MG63 (cell line): ENCODE measurements at places on chromosomes 7 and 10. TPM values are rescaled to one million over a fixed set of nuclear protein-coding genes. Genes with fewer than 3 reads are reported as not detected.

- DNase-seq, result no peak
Measured at GRCh38 chr10:114711176-114711868, 53.2 kb upstream of the ABLIM1 start.

GRCh38 chr10:123621492-123621891, 44.7 kb upstream of the GPR26 start:
- peak; percentile 81 for DNase-seq

GRCh38 chr7:29329686-29330085, 135.1 kb downstream of the CHN2 start:
- DNase-seq, result no peak

GRCh38 chr7:24216576-24217125, 67.3 kb upstream of the NPY start:
- DNase-seq, result peak; percentile 68

HOGA1 gene
- 5.0 and 6.7 TPM in 2 replicates for total RNA-seq

- DNase-seq, result peak; percentile 18
Measured at GRCh38 chr7:73606801-73607691, 17.3 kb downstream of the MLXIPL start.

DNA sequence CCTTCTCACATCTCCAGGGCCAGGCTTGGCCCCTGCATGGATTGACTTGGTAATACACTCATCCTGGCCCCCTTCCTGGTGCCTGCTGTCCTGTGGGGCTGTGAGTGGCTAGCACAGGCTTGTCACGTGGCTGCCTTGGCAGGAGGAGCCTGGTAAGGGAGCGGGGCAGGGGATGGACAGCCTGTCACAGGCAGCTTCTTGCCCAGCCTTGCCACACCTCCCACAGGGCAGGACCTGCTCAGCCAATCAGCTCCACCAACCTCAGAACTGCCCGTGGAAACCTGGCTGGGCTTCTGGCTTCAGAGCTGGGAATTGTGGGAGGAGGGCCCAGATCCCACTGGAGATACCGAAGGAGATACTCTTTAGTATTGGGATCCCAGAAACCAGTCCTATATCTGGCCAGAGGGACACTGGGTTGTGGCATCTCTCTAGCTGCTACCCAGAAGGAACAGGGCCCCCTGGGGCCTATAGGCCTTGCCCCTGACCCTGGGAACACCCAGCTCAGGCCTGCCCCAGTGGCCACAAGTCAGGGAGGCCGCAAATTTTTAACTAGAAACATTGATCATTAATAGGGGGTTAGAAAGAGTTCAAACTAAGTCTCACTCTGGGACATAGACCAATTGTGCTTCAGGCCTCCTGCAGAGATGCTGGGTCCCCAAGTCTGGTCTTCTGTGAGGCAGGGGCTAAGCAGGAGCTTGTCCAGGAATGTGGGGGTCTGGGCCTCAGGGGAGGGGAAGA, at the start of gene HOGA1:
Gene HOGA1, plus strand, starts transcription at position 330 of the 738 bp plus-strand sequence. Its CDS starts 315 bp downstream, at position 645.
- DNase-seq, result peak; percentile 100

CDNF gene
- 0.92 TPM in 1 of 2 replicates, not detected in the other for total RNA-seq

DNA sequence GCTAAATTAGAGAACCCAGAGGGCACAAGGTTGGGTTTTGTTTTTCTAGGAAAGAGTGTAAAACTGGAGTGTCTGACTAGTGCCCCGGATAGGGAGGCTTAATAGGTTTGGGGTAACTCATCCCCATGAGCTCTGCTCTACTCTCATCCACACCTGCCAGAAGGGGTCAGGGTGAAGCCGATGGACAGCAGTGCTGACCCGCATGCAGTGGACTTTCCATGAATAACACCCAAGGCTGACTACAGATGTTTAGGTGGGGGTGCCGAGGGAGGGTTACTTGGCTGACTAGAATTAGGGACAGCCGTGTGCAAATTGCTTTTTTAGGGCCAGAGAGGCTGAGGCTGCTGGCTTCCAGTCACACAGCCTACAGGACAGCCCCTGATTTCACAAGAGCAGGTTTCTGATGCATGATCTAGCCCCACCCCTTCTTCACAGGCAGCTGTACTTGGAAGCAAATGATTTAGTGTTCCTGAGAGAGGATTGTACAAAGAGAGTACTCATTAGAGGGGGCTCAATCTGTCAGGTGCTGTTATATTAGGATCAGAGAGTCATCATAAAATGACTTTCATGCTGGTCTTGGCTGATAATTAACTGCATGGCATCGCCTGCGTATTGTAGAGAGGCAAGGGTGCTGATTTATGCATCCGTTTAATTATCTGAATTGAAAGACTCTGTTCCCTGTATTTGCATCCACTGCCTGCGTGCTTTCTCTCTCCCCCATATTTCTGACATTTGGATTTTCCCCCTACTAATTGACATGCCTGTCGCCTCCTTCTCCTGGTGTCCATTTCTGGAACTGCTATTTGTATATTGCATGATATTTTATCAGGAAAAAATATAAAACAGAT, 9.5 kb downstream of the INHBA start:
- DNase-seq, result no peak

GRCh38 chr10:9886772-9887171, 1130.9 kb upstream of the CELF2 start:
- DNase-seq, result no peak

GRCh38 chr7:54946271-54946670, 72.5 kb upstream of the EGFR start:
- DNase-seq, result no peak

GRCh38 chr7:78039790-78040776, 241.5 kb downstream of the PHTF2 start:
- no peak for DNase-seq

ATXN7L1 gene
- 0.59 TPM in 1 of 2 replicates, not detected in the other for total RNA-seq

ASB10 gene
- total RNA-seq, result not detected in 2 replicates

- no peak for DNase-seq
Measured at GRCh38 chr7:36507475-36508440, 118.1 kb downstream of the ANLN start.

GSTO2 gene
- 0.62 and 1.8 TPM in 2 replicates for total RNA-seq

FXYD4 gene
- not detected in 2 replicates for total RNA-seq

GRCh38 chr7:63038987-63039386, 959.7 kb upstream of the ZNF722 start:
- DNase-seq, result no peak

DNA sequence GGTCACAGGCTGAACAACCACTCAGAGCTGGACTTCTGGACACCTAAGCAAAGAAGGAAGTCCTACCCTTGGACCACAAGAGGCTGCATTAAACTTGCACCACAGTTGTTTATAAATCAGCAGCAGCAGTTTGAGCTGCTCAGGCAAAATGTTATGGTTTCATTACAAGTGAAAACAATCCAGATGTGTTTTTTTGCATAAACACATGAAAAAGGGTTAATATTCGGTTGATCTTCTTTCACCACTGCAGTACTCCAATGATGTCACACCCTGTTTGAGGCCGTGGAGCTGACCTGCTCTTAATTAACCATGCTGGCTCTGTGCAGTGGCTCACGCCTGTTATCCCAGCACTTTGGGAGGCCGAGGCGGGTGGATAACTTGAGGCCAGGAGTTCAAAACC, 490.8 kb upstream of the CELF2 start:
- DNase-seq, result no peak

CACNA2D1 gene
- total RNA-seq, result 2.9 and 9.7 TPM in 2 replicates

DNA sequence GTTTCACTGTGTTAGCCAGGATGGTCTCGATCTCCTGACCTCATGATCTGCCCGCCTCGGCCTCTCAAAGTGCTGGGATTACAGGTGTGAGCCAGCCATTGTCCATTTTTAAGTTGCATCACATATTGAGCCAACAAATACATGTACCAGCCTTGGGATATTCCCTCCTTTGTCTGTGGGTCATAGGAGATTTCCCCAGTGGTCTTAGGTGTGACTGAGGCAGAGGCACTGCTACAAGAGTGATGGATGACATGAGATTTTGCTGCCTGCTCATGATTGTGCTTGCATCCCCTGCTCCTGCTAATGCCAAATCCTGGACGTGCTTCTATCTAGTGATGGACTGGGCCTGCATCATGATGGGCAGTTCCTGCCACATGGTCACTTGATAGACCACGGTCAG, 10.7 kb upstream of the GIMAP6 start:
- DNase-seq, result no peak
